ENCODE measurements at places on chromosomes 4 and X.

DNA sequence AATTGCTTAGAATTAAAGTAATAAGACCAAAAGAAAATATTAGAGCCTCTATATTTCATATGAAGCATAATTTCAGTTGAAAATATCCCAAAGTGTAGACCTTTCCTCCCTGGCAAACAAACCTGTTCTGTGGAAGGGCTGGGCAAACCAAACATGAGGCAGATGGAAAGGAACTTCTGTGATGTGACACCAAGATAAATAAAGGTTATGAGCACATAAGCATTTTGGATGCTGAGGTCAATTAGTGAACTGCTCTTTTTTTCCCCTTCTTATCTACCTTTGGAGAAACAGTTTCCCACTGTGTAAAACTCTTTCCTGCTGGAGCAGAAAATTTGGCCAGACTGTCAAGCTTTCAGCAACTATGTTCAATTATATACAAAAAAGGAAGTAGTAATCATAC lies 109.6 kb upstream of the STIM2 start:
- no peak for DNase-seq

GRCh38 chr4:1978741-1979476 lies 29.9 kb downstream of the NELFA start:
- DNase-seq, result peak; percentile 56

GRCh38 chrX:456551-457291 lies 70.0 kb upstream of the PPP2R3B start:
- peak; percentile 7 for DNase-seq

DNA sequence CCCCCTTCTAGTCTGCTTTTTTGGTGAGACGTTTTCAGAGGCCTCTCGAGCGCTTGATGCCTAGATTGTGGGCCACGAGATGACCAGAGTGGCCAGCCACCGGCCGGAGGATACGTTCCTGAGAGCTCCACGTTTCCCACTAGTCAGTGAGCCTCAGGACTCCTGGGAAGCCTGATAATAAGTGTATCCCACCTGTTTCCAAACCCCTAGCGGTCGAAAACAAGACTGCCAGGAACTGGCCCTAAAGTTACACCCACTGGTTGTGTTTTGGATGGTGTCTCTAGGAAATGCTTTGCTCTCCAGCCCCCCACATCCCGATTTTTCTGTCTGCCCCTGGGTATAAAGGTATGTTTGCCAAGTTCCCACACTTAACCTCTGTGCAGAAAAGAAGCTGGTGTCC lies 4.6 kb upstream of the RS1 start:
- DNase-seq, result no peak

- no peak for DNase-seq
Observed at GRCh38 chrX:139776599-139776998, 68.6 kb upstream of the MCF2 start.

Data from upper lobe of right lung (tissue), 1 donor.